MM.1S (cell line): ENCODE measurements at places on chromosomes 12 and 14.
A peak's percentile ranks its signal among the peaks of the same experiment; 100 is the strongest.

DNA sequence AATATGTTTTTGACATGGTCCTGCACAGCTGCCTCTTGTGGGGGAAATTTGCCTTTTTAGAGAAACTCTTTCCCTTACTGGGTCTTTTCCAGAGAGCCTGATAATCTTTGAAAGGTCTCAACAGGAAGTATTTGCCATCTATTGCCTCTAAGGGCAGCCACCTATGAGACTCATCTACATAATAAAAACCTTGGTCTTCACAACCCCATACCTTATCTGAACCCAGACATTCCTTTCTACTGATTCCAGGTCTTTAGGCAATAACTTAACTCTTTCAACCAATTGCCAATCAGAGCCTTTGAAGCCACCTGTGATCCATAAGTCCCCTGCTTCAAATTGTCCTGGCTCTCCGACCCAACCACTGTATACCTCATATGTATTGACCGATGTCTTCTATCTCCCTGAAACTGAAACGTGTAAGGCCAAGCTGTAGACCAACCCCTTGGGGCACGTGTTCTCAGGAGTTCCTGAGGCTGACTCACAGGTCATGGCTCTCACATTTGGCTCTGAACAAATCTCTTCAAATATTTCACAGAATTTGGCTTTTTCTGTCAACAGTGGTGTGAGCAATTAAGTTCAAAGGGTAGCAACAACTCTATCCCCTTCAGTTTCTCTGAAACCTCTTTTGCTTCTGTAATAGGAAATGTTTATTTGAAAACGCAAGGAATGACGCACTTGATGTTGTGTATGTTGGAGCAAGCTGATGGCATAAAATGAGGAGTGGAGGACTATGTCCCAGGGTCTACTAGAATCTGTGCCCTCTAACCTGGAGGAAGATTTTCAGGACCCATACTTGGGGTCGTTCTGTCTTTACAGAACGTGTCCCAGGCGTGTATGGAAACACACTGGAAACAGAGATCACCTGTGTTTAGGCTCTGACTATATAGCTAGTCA is 49.2 kb upstream of the EIF5 start:
- no peaks in the 10 kb centered on the region for H3K27me3 ChIP-seq
- H3K36me3 ChIP-seq: no peaks in the 10 kb centered on the region
- H3K27ac ChIP-seq: no peak overlapping the region
- H3K4me1 ChIP-seq: 0 out of 2 replicates have a peak, but pooled peaks cover 4% of the 10 kb centered on the region

DNA sequence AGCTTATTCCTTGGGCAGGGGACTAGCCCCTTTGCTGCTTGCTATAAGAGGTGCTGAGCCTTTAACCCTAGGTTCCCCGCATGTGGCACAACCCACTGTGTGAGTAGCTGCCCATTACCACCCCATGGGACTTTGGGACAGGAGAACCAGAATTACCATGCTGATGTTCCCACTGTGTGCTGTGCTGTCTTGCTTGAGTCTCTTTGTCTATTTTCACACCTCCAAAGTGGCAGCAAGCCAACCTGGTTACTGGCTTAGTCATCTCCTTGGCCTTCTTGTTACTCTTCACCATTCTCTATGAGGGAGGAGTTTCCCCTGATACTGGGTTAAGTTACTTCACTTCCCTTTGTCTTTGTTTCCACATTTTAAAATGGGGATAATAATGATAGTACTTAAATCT is 73.4 kb upstream of the ETV6 start:
- H3K4me1 ChIP-seq: no peaks in the 10 kb centered on the region
- DNase-seq: no peak

- no peak overlapping the region for H3K4me3 ChIP-seq
- no peaks in the 10 kb centered on the region for H3K4me1 ChIP-seq
- H3K36me3 ChIP-seq: no peaks in the 10 kb centered on the region
- no peak overlapping the region for H3K27ac ChIP-seq
Observed at GRCh38 chr12:12520273-12520672, 42.4 kb downstream of the DUSP16 start.

DNA sequence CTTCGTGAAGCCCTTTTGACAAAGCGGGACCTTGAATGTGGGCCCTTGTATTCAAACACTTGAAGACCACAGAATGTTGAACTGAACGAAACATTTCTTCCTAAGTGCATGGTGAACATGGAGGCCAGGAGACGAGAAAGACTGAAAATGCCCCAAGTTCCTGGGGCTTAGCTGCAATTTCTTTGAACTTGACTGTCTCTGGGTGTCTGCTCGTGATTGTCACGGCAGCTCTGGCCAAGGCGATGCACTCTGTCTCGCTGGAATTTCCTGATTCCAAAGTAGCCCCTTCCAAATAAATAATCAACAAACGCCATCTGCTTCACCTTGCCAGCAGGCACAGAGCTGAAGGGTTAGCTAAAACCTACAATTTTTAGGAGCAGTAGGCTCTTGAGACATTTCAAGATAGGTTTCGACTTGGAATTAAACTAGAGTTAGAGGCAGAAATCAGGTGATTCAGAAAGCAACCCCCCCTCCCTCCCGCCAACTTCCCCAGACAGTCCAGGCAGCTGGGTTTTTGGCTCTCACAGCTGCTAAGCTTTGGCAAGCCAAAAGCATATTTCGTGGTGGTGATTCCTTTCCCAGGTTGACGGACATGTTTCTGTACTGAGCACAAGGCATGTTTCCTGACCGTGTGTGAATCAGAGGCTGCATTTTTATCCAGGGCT is 13.5 kb upstream of the IRF2BPL start:
- H3K4me1 ChIP-seq: peaks cover 45% of the 10 kb centered on the region
- H3K27me3 ChIP-seq: no peaks in the 10 kb centered on the region
- H3K27ac ChIP-seq: no peak overlapping the region
- H3K4me3 ChIP-seq: no peak overlapping the region

DNA sequence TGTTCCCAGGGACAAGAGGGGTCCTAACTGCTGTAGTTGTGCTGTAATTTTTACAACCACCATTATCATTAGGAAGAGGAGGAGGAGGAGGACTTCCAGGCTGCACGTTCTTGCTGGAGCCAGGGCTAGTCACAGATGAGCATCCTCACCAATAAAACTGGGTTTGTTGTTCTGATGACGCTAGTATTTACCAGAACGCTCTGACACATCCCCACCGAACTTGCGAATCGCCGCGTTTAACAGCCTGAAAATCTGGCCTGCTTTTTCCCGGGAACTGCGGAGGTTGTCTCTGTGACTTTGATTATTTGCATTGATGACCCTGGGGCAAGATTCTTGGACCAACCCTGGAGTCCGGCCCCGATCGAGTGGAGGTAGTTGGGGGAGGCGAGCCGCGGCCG is 10.2 kb downstream of the TBX5 start:
- no peak overlapping the region for H3K27ac ChIP-seq
- no peak for DNase-seq
- H3K4me1 ChIP-seq: no peaks in the 10 kb centered on the region
- 0 out of 2 replicates have a peak, but pooled peaks cover 16% of the 10 kb centered on the region for H3K27me3 ChIP-seq

- H3K27me3 ChIP-seq: no peaks in the 10 kb centered on the region
- no peak overlapping the region for H3K27ac ChIP-seq
- DNase-seq: no peak
- H3K36me3 ChIP-seq: no peaks in the 10 kb centered on the region
Observed at GRCh38 chr14:21518725-21519124, 7.4 kb downstream of the SALL2 start.

DNA sequence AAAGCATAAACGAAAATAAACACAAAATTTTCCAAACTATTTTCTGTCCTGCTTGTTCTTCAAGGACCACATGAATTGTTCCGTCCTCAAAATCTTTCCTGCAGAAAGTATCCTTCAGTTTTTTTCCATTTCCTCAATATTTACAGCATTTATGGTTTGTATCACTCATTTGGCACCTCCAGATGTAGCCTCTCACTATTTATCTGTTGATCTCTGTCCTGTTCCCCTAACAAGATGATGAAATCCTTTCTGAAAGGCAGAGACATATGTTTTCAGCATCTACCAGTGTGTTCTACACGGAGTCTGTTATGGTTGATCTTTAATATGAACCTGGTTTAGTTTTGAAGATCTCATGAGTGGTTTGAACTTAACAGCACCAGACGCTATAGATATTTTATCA is 490.2 kb downstream of the NELL2 start:
- H3K4me1 ChIP-seq: peaks cover 4% of the 10 kb centered on the region; the same call in 1 of the 2 replicates
- DNase-seq: no peak
- H3K36me3 ChIP-seq: no peaks in the 10 kb centered on the region
- H3K27me3 ChIP-seq: no peaks in the 10 kb centered on the region

DNA sequence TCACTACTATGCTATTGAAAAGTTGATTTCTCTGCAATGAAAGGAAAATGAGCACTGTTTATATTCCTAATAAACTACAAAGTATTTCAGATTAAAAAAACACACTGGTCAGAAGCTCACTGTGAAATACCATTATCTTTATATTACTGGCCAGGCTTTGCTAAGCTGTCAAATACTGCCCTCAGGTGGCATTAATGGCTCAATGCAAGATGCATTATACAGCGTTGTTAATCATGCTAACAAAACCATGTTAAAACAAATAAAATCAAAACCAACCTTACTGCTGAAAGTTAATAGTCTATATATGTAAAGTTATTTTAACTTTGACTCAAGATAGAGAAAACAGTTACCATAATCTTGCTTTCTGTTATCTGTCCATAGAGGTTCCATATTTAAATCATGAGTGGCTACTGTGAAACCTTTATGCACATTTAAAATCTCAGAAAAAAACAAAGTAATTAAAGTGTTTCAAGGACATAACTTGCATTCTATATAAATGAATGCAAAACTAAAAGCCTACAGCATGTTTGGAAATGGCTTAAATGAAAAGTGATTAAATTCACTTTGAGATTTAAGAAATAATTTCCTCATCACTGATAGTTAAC is 121.7 kb downstream of the RALGAPA1 start:
- H3K27me3 ChIP-seq: no peaks in the 10 kb centered on the region
- peak; percentile 52 for DNase-seq
- H3K4me3 ChIP-seq: no peak overlapping the region
- no peak overlapping the region for H3K27ac ChIP-seq
- no peaks in the 10 kb centered on the region for H3K36me3 ChIP-seq

- no peaks in the 10 kb centered on the region for H3K27me3 ChIP-seq
- no peaks in the 10 kb centered on the region for H3K36me3 ChIP-seq
- no peak overlapping the region for H3K4me3 ChIP-seq
- no peak for DNase-seq
- no peaks in the 10 kb centered on the region for H3K4me1 ChIP-seq
Observed at GRCh38 chr14:79587875-79588274, 623.4 kb downstream of the DIO2 start.

- H3K4me3 ChIP-seq: no peak overlapping the region
- H3K36me3 ChIP-seq: no peaks in the 10 kb centered on the region
- no peak overlapping the region for H3K27ac ChIP-seq
- H3K4me1 ChIP-seq: 0 out of 2 replicates have a peak, but pooled peaks cover 7% of the 10 kb centered on the region
Observed at GRCh38 chr12:28023156-28023887, 50.8 kb upstream of the PTHLH start.

- no peaks in the 10 kb centered on the region for H3K27me3 ChIP-seq
- no peak for DNase-seq
- no peaks in the 10 kb centered on the region for H3K4me1 ChIP-seq
- H3K27ac ChIP-seq: no peak overlapping the region
- H3K4me3 ChIP-seq: no peak overlapping the region
- no peaks in the 10 kb centered on the region for H3K36me3 ChIP-seq
Observed at GRCh38 chr12:84201976-84202375, 710.6 kb downstream of the SLC6A15 start.

DNA sequence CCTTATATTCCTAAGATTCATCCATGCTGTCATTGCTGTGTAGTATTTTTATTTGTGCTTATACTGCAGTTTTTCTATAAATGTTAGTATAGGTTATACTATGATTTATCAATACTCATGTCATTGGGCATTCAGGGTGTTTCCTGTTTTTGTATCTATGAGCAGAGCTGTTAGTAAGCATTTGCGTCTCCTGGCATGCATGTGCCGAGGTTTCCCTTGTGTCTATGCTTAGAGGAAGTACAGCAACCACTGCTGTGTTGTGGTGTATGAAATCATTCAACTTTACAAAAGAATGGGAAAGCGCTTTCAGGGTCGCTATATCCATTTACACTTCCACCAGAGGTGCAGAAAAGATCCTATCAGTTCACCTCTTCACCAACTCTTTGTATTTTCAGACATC is 122.7 kb downstream of the RGS6 start:
- no peaks in the 10 kb centered on the region for H3K36me3 ChIP-seq
- no peaks in the 10 kb centered on the region for H3K27me3 ChIP-seq
- H3K4me1 ChIP-seq: no peaks in the 10 kb centered on the region
- no peak for DNase-seq
- H3K4me3 ChIP-seq: no peak overlapping the region

GRCh38 chr14:67050896-67051295 is 138.3 kb upstream of the GARIN2 start:
- no peak for DNase-seq
- H3K4me1 ChIP-seq: no peaks in the 10 kb centered on the region
- H3K4me3 ChIP-seq: no peak overlapping the region
- H3K36me3 ChIP-seq: no peaks in the 10 kb centered on the region
- H3K27ac ChIP-seq: no peak overlapping the region

- H3K36me3 ChIP-seq: no peaks in the 10 kb centered on the region
- no peak for DNase-seq
- H3K4me1 ChIP-seq: no peaks in the 10 kb centered on the region
- no peak overlapping the region for H3K4me3 ChIP-seq
- no peaks in the 10 kb centered on the region for H3K27me3 ChIP-seq
Observed at GRCh38 chr12:112676507-112676906, 115.0 kb upstream of the RPH3A start.

DNA sequence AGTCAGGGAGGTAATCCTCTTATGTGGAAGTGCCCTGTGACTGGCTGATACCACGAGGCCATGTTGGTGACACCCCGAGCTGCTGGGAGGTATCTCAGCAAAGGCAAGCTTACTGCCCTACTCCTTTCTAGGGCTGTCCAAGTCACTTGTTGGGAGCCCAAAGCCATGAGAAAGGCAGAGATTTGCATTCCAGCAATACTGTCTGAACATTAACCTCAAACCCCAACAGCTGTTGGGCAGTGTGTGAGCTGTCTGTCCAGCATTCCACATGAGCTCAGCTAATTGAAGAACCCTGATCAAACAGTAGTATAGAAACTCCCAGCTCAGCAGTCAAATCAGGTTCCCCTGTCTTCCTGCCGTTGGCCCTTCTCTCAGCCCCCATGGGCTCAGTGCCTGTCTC is 9.2 kb downstream of the ABHD4 start:
- no peak overlapping the region for H3K4me3 ChIP-seq
- DNase-seq: no peak
- no peaks in the 10 kb centered on the region for H3K36me3 ChIP-seq
- peak overlapping the region; percentile 4; the same call in 1 of the 2 replicates for H3K27ac ChIP-seq
- peaks cover 23% of the 10 kb centered on the region for H3K4me1 ChIP-seq
- H3K27me3 ChIP-seq: no peaks in the 10 kb centered on the region

- DNase-seq: no peak
- no peak overlapping the region for H3K27ac ChIP-seq
- H3K36me3 ChIP-seq: no peaks in the 10 kb centered on the region
- no peak overlapping the region for H3K4me3 ChIP-seq
- H3K4me1 ChIP-seq: no peaks in the 10 kb centered on the region
- no peaks in the 10 kb centered on the region for H3K27me3 ChIP-seq
Observed at GRCh38 chr12:105445649-105446048, 115.2 kb downstream of the C12orf75 start.

- no peak for DNase-seq
- no peak overlapping the region for H3K4me3 ChIP-seq
- no peak overlapping the region for H3K27ac ChIP-seq
- no peaks in the 10 kb centered on the region for H3K36me3 ChIP-seq
Observed at GRCh38 chr12:8912914-8913313, 1.4 kb upstream of the PHC1 start.

- peak overlapping the region; percentile 96 for H3K4me3 ChIP-seq
- peaks cover 17% of the 10 kb centered on the region for H3K4me1 ChIP-seq
- no peaks in the 10 kb centered on the region for H3K27me3 ChIP-seq
- DNase-seq: no peak
- peak overlapping the region; percentile 90; the same call in 1 of the 2 replicates for H3K27ac ChIP-seq
Observed at GRCh38 chr12:76033081-76034011, 1.8 kb upstream of the PHLDA1 start.
